Hematopoietic multipotent progenitor cell treated with erythropoietin and hydrocortisone succinate and interleukin-3 and kit ligand, for 15 days (in vitro differentiated cells): ENCODE measurements at places on chromosomes 12 and 14.

- DNase-seq = no peak
These were observed 10.2 kb downstream of the SPRYD3 start for GRCh38 chr12:53068811-53069585.

DNA sequence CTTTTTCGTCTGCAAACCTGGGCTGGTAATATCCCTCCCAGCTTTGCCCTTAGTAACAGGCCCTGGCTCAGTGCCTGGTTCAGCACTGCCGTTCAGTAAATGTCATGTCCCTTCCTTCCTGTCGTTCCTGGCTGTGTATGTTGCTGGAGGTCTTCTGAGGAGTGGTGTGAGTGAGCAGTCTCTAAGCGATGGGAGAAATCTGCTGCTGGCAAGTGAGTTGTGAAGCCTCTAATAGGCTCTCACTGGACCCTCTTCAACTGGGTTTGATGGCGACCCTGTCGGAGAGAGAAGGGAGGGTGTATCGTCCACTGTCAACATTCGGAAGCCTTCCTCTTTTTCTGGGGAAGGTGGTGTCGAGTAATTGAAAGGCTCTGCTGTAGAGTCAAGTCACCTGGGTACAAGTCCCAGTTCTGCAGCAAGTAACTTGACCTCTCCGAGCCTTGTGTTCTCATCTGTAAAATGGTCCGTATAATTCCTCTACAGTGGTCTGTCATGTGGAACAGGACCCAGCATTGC lies 62.8 kb downstream of the HRK start:
- DNase-seq = peak; percentile 39

DNA sequence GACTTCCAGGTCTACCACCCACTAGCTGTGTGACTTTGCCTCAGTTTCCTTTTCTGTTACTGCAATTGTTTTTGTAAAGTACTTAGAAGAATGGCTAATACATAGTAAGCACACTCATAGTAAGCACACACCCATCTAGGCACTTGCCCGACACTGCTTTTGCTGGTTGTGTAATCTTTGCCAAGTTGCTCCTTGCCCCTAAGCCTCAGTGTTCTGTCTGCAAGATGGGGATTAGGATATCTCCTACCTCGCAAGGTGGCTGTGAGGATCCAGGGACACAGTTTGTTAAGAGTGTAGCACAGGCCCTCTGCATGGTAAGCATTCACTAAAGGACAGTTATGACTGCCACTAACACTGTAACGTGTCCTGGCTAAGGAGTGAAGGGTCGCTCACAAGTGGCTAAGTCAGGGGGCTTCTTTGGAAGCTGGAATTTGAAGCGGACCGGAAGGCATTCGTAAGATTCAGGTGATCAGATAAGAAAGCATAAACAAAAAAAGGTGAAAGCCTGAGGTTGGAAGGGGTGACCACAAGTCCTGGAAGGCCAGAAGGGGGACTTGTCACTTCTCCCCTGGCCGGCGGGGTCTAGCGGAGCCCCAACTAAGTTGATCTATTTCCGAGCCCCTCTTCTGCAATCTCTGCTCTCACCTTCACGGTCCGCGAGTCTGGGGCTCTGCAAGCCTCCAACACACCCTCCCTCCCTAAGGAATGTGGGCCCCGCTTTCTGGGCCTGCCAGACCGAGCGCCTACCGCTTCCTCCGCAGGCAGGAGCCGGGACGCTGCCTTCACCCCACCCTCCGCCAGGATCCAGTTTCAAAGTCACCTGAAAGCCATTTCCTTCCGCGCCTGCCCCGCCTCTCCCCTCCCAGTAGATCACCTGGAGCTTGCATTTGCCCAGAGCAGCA lies 1.5 kb upstream of the PLEKHG3 start:
- DNase-seq = no peak

DNA sequence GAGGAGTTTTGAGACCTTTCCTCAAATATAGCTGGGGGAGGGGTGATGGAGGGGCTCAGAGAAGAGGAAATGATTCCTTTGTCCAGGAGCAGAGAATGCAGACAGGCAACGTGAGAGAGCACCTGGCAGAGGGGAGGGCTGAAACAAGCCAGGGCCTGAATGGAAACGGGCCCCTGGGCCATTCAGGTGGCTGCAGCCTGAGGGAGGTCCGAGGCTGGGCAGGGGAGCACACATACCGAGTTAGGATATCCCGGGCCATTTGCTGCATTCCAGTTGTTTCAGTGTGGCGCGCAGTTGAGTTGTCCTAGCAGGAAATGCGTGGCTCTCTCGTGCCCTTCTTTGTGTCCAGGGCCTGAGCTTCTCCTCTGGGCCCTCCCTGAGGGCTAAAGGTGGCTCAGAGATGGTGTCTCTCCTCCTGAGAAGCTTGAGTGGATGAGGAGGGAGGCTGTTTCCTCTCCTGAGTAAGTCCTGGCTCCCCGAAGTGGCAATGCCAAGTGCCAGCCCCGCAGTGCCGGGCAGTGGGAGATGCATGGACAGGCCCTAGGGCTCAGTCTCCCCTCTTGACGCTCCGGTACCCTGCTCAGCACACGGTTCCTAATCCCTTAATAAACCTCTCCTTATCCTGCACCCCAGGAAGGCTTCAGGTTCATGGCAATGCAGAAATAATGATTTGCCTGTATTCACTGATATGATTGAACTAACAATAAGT lies 85.5 kb upstream of the VRK1 start:
- DNase-seq = no peak

DNA sequence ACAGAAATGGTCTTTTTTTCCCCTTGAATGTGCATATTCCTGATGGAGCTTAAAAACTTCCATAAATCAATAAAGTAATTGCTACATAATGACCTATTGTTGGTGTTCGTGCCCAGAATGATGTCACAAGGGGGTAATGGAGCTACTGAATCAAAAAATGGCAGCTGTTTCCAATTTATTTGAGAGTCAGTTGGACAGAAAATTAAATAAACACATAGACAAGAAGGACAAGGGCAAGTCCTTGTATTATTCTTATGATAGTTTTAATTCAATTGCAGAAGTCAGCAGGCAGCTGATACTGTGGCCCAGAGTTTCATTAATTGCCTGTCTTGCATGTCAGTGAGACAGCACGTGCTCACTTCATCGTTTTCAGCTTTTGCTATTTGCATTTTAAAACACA lies 473.5 kb downstream of the ETNK1 start:
- no peak for DNase-seq

- no peak for DNase-seq
These were observed 18.1 kb downstream of the TPCN1 start for GRCh38 chr12:113239288-113239771.

DNA sequence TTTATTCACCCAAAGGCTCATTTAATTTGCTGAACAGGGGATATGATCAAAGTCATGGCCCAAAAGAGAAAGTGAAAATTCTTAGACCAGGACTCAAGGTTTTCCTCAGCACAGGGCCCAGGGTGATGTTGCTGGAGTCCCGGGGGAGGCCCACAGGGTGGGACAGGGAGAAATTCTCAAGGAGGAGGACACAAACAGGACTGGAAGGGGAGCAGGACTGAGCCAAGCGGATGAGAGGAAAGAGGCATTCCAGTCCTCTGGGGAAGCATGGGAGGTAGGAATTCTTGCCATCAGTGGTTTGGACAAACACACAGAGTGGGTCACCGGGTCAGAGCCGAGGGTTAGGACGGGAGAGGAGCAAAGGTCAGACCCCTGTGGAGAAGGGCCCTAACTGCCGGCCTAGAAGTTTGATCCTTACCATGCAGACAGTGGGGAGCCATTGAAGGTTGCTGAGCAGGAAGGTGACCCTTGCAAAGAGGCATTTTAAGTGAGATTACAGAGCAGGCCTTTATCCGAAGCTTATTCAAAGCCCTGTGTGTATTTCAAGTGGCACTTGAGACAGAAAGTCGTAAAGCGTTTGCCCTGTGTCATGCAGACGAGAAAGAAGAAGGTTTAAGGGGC lies 68.4 kb upstream of the PTGR2 start:
- DNase-seq = no peak

GRCh38 chr12:112838731-112839130 lies 47.2 kb downstream of the RPH3A start:
- DNase-seq = no peak

GRCh38 chr12:6373022-6373787 lies 2.2 kb downstream of the SCNN1A start:
- DNase-seq = no peak

DNA sequence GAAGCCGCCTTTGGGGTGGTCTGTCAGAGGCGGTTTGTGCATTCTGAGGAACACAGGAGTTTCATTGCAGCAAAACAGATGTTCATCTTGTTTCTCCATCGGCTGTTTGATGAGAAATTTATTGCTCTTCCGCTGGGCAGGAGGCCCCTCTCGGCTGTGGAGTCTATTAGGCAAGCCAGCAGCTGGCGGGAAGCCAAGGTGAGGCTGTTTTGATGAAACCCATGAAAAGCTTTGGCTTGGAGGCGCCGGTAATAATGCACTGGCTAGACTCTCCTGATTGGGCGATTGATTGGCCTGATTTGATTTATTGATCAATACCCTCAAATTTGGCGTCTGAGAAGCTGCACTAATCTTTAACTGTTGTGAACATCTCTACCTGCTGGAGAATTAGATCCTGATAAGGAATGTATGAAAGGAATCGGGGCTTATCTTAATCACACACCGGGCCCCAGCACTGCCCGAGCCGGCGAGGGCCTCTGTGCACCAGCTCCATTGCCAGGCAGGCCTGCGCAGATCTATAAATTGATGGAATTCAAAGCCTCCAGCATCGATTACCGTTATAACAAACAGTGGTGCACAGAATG lies 187.7 kb downstream of the PHETA1 start:
- DNase-seq = no peak

- DNase-seq = no peak
These were observed 115.4 kb downstream of the KIF21A start for GRCh38 chr12:39327510-39327909.

- DNase-seq = no peak
These were observed 53.1 kb downstream of the SIX6 start for GRCh38 chr14:60561845-60562746.

DNA sequence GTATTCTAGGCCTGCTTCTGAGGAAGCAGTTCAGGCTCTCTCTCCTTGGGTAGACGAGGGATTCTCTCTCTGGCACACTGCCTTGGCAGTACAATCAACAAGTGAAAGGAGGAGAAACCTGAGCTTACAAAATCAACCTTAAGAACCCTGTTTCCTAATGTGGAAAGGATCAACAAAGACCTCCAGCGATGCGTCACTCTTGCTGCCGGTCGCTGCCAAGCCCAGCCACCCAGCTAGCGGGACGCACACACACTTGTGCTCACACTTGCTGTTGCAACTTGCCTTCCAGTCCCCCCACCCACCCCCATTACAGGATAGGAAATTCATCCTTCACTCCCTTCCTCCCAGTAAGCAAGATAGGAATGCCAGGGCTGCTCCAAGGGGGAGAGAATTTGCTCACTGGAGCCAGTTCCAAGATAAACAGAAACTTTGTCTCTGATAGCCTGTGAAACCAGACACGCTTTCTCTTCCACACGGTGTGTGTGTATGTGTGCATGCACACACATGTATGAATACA lies 144.3 kb downstream of the BCL11B start:
- DNase-seq = no peak

DNA sequence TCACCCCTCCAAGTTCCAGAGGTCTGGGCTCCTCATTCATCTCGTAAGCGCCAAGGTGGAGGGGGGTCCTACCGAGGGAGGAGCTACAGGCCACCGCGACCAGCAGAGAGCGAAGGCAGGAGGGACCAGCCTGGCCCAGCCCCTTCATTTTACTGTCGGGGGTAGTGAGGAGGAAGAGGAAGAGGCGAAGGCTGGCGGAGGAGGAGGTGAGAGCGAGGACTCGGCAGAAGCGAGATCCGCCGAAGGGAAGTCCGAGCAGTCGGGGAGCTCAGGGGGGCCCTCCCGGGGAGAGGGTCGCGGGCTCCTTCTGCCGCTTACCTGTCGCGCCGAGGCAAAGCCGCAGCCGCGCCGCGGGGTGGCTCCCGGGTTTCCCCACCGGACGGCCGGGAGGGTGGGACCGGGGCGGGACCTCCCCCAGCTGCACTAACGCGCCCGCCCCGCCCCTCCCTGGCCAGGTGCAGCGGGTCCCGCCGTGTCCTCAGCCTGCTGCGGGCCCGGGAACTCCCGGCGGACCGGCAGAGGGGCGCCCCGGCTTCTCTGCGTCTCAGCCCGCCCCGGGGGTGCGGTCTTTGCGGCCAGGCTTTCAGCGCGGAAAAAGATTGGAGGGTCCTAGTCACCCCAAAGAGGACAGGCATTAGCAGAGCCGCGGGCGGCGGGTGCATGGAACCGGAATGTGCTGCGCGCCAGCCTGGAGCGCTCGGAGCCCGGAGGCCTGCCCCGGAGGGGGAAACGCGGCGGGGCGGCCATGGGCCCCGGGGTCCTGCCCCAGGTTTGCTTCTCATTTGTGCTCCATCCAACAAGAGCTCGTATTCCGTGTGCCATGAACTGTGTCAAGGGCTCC lies at the start of gene GALNT6:
Gene GALNT6 (minus strand): TSS at position 124 of the 841 bp plus-strand sequence. CDS start 11,625 bp downstream, outside the sequence.
- DNase-seq = peak; percentile 58
